GM04503 (cell line): ENCODE measurements at places on chromosomes 5 and 9.

DNA sequence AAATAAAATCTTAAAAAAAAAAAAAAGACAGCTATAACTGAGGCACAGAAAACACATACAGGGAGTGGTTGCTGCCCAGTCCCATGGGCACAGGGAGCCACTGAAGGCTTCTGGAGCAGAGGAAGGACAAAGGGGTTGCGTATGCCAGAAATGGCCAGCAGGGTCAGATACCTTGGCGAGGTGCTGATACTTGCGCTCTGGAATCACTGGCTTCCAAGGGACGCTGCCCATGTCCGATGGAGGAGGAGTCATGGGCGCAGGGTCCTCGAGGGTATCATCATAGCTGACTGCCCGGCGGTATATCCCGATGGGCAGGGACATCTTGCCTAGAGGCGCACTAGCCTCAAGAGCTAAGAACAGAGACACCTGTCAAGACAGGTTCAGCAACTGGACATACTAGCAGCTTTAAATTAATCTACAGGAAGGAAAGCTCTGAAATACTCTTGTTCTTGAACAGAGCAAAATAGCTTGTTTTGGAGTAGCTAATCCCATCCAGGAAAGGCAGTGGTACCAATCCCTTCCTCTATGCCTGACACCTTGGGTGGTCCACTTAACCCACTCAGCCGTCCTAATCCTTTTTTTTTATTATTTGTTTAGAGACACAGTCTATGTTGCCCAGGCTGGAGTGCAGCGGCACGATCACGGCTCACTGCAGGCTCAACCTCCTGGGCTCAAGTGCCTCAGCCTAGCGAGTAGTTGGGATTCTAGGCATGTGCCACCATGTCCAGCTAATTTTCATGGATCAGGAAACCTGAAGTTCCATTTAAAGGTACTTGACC, 6.0 kb downstream of the KIAA1191 start:
- no peak for DNase-seq

DNA sequence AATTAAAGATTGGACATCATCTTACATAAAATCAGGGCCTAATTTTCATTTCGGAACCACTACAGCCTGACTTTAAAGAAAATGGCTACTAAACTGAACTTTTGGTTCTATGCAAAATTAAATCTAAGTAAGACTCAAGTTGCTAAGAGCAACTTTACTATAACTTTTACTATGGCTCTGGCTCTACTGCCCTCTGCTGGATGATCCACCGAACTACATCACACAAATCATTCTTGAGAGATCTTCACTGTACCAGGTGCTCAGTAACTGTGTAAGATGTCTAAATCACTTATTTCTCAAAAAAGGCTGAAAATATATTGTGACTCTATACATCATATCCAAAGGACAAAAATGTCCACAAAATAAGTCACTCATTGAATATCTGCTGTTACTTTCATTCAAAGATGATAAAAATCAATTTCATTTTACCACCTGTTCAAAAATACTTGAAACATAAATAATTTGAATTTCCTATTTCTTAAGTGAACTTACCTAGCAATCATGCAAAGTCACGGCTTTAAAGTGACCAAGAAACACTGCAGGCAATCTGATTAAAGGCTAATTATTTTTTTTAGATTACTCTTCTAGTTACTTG, 13.5 kb downstream of the MOCS2 start:
- no peak for DNase-seq

- DNase-seq = no peak
Measured at GRCh38 chr5:73831066-73831465, 205.1 kb downstream of the ARHGEF28 start.

DNA sequence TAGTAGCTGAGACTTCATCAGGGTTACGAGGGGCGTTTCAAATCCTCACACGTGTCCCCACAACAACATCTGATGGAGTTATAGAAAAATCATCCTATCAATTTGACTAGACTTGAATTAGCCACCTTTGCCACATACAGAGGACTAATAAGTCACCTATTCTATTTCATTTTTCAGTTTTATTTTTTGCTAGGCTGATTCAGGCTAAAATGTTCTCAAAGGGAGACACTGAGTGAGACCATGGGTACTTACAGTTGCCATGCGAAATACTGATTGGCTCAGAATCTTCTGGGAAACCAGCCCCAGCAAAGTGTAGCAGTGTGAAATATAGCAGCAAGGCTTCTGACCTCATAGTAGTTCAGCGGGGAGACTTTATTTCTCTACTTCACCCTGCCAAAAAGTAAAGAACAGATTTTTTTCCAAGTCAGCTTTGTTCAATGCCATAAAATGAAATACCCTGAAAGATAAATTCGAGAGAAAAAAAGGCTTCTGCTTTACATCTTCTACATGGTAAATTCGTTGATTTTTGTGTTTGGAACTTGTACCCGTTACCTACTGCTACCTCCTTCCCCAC, 69.9 kb downstream of the SEMA6A start:
- DNase-seq = no peak

GRCh38 chr9:129422032-129422842, 198.7 kb downstream of the C9orf50 start:
- DNase-seq = no peak

DNA sequence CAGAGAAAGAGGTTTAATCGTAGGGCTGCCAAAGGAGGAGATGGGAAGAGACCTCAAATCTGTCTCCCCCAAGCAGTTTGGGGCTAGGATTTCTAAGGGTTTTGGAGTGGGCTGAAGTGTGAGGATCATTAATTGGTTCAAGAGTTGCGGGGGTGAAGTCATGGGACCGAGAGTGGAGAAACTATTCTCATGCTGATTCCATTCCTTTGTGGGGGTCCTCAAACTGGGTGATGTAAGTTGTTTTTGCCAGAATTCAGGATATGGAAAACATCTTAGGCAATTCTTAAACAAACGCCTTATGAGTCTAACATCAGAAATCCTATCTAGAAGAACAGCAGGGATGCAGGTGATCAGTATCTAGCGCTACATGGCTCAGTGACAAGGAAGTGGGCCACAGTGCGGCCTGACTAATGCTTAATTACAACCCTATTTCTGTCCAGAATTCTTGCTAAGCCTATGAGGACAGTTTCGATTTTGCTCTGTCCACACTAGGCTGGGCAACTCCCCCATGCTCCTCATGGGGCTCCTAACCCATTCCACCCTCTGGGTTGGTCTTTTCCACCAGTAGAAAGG, 27.7 kb upstream of the TRIO start:
- DNase-seq = no peak

- DNase-seq = no peak
Measured at GRCh38 chr9:132066057-132066456, 13.6 kb downstream of the MED27 start.

DNA sequence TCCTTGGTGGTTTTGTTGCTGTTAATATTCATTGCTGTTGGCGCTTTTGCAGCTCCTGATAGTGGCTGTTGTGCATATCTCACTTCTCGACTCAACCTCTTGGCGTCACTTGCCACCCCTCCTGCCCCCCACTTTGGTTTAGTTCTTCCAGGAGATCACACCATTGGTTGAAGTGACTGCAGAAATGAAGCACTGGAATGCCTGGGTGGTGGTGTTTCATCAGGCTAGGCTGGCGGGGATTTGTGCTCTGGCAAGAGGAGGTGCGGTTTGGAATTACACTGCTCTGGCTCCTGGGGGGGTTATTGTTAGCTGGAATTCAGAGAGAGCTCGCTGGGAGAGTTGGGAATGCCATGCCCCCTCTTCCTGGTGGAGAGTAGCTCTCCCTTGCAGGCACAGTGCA, 11.5 kb downstream of the PRRC2B start:
- no peak for DNase-seq

GRCh38 chr9:98037357-98037756, 19.2 kb upstream of the NANS start:
- DNase-seq = no peak

GRCh38 chr5:71767661-71768060, 48.6 kb downstream of the CARTPT start:
- DNase-seq = no peak

DNA sequence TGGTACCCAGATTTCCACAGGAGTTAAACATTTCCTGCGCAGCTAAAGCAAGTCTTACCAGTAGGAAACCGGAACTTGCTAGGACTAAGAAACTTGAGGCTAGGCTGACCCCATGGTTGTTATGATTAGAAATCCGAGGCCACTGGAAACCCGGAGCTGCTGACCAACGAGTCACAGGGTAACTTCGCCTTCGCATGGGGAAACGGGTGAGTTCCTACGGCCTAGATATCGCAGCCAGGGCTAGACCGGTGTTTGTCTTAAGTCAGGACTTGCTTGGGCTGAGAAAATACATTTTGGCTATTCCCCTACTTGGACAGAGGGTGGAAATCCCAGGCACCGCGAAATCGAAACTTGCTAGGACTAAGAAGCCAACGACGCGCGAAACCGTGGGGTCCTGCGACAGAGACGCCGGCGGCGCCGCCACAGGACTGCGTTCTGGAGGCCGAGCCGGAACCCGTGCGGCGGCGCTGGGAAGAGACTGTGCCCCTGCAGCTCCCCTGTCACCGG, 1.6 kb upstream of the ANXA2R start:
- no peak for DNase-seq

- DNase-seq = no peak
Measured at GRCh38 chr5:658103-658502, 35.0 kb downstream of the TPPP start.

- DNase-seq = no peak
Measured at GRCh38 chr5:8615142-8615858, 746.4 kb downstream of the MTRR start.
